ENCODE measurements at places on chromosomes 1 and 21. TPM values are rescaled to one million over a fixed set of nuclear protein-coding genes. Genes with fewer than 3 reads are reported as not detected.

GJB4 gene
- not detected for total RNA-seq

OR10T2 gene
- total RNA-seq: not detected

LRRC38 gene
- total RNA-seq: not detected

ANXA9 gene
- total RNA-seq: 1.2 TPM

HORMAD1 gene
- total RNA-seq: not detected

KIF2C gene
- 53.3 TPM for total RNA-seq

LCE6A gene
- total RNA-seq: not detected

WNT2B gene
- total RNA-seq: 6.3 TPM

WDR64 gene
- not detected for total RNA-seq

SLC30A7 gene
- total RNA-seq: 25.1 TPM

GNAT2 gene
- total RNA-seq: 0.89 TPM

ESRRG gene
- under 0.01 TPM for total RNA-seq

RPS6KA1 gene
- 25.1 TPM for total RNA-seq

BCL2L15 gene
- total RNA-seq: not detected

ADGRL4 gene
- 1.1 TPM for total RNA-seq

SLC6A17 gene
- 0.29 TPM for total RNA-seq

DYNLT5 gene
- 6.1 TPM for total RNA-seq

ACKR1 gene
- total RNA-seq: not detected

LRRN2 gene
- not detected for total RNA-seq

OLFM3 gene
- total RNA-seq: not detected

CRNN gene
- total RNA-seq: not detected

PWP2 gene
- total RNA-seq: 16.7 TPM

TSPAN2 gene
- total RNA-seq: under 0.01 TPM

CD53 gene
- total RNA-seq: not detected

CLIC6 gene
- not detected for total RNA-seq

NCMAP gene
- total RNA-seq: not detected

EXTL1 gene
- 26.5 TPM for total RNA-seq

GJA9 gene
- not detected for total RNA-seq

RHOU gene
- total RNA-seq: 1.4 TPM

FAAH gene
- total RNA-seq: 0.29 TPM

KCNQ4 gene
- total RNA-seq: under 0.01 TPM

SLC9C2 gene
- total RNA-seq: not detected

TAS1R1 gene
- total RNA-seq: not detected

GPR3 gene
- total RNA-seq: 0.86 TPM

IL12RB2 gene
- not detected for total RNA-seq
